ENCODE measurements at places on chromosomes 2 and 18.

GRCh38 chr2:170715932-170716777, 1.0 kb downstream of the SP5 start:
- H3K27ac ChIP-seq, result no peak overlapping the region
- peaks cover 100% of the 10 kb centered on the region for H3K27me3 ChIP-seq
- peaks cover 53% of the 10 kb centered on the region for H3K4me1 ChIP-seq
- DNase-seq, result no peak

DNA sequence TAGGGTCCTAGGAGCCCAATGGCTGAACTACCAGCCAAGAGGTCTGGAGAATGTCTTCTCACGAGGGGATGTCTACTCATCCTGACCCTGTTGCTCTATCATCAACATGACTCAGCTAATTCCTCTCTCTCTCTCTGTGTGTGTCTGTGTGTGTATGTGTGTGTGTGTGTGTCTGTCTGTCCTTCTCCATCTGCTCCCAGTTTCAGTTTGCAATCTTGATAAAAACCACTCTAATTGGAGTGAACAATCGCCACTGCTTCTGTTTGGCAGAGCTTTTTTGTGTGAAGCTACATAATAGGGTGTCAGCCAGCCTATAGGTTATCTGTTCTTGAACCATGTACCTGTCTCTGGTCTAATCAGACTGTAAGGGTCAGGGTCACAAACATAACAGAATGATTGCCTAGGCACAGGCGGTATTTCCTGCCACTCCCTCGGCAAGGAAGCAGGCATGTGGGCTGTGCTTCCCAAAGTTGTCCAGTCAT, 219.8 kb downstream of the SH3BP4 start:
- no peaks in the 10 kb centered on the region for H3K36me3 ChIP-seq
- DNase-seq, result no peak
- H3K27ac ChIP-seq, result no peak overlapping the region
- peaks cover 24% of the 10 kb centered on the region for H3K27me3 ChIP-seq
- peaks cover 19% of the 10 kb centered on the region for H3K4me1 ChIP-seq

DNA sequence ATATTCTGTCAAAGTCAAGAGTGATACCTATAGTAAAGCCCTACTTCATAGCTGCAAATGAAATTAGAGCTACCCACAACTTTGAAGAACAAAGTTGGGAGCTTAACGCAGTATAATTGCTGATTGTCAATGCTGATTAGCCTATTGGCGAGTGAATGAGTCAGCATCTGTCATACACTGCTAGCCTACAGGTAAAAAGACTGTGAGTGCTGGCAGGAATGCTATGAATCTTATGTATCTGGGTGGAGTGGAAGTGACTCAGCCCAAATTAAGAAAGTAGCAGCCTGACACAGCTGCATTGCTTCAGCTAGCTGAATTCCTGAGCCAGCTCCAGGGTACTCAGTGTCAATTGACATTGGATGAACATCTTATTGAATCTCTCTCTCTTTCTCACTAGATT, 179.4 kb upstream of the DCC start:
- no peak overlapping the region for H3K4me3 ChIP-seq
- no peaks in the 10 kb centered on the region for H3K4me1 ChIP-seq
- H3K27ac ChIP-seq, result no peak overlapping the region
- DNase-seq, result no peak

GRCh38 chr2:226600802-226601201, 198.8 kb downstream of the IRS1 start:
- H3K27me3 ChIP-seq, result no peaks in the 10 kb centered on the region
- H3K4me1 ChIP-seq, result no peaks in the 10 kb centered on the region
- H3K36me3 ChIP-seq, result no peaks in the 10 kb centered on the region
- no peak overlapping the region for H3K27ac ChIP-seq
- no peak for DNase-seq
- no peak overlapping the region for H3K4me3 ChIP-seq

- peak overlapping the region; percentile 82 for H3K27ac ChIP-seq
- no peaks in the 10 kb centered on the region for H3K27me3 ChIP-seq
- H3K4me3 ChIP-seq, result no peak overlapping the region
- H3K36me3 ChIP-seq, result no peaks in the 10 kb centered on the region
- peaks cover 55% of the 10 kb centered on the region for H3K4me1 ChIP-seq
- no peak for DNase-seq
These were observed 70.0 kb downstream of the FIGN start for GRCh38 chr2:163665817-163666216.

- no peaks in the 10 kb centered on the region for H3K36me3 ChIP-seq
- H3K4me1 ChIP-seq, result no peaks in the 10 kb centered on the region
- peak overlapping the region; percentile 8 for H3K27ac ChIP-seq
- no peak overlapping the region for H3K4me3 ChIP-seq
- no peaks in the 10 kb centered on the region for H3K27me3 ChIP-seq
- no peak for DNase-seq
These were observed 119.0 kb upstream of the ARHGAP28 start for GRCh38 chr18:6610466-6610865.

- no peak for DNase-seq
- no peaks in the 10 kb centered on the region for H3K4me1 ChIP-seq
- H3K27ac ChIP-seq, result no peak overlapping the region
- no peak overlapping the region for H3K4me3 ChIP-seq
These were observed 92.8 kb downstream of the PTGR3 start for GRCh38 chr18:75116165-75116564.

DNA sequence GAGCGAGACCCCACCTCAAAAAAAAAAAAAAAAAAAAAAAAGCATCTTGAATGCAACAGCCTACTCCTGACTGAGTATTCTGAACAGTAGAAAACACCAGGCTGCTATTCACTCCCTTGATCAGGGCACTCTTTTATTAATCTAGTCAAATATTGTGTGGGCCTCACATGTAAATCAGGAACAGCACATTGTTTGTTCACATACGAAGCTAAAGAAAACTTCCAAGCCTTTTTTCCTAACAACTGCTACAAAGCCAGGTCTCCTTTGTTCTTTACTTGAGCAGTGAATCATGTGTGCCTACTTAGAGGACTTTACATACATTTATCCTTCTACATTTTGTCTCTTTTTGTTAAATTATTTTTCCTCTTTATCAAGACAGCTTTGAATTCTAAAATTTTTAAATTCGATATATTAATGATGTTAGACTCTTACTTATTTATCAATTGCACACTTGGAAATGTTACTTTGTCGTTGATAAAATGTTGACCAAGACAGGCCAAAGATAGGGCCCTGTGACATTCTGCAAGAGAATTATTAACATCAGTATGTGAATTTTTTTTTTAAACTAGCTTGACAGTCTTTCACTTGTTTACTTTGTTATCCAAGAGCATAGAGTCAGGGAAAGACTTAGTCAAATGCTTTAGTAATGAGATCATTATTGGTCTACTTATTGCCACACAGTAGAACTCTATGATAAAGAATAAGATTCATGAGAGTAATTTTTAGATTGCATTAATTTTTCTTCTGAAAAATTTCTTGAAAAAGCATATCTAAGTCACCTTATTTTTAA, 13.2 kb downstream of the SPATS2L start:
- DNase-seq, result no peak
- peak overlapping the region; percentile 45 for H3K27ac ChIP-seq
- no peaks in the 10 kb centered on the region for H3K36me3 ChIP-seq
- no peak overlapping the region for H3K4me3 ChIP-seq
- H3K4me1 ChIP-seq, result peaks cover 98% of the 10 kb centered on the region

DNA sequence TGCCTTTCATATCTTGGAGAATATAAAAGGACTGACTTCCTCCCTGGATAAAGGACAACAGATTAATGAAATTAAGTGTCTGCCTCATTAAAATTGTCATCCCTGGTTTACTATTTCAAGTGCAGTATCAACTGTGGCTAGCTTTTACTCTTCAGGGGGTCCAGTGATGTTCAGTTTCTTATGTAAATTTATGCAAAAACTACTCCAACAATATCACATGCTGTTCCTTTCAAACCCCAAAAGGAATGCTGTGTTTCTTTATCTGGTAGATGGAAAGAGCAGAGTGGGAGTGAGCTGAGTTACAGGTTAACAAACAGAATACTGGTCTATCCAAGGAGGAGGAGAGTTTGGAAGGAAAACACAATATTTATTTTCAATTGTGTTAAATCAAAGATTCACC, 283.7 kb upstream of the VWC2L start:
- no peaks in the 10 kb centered on the region for H3K36me3 ChIP-seq
- no peaks in the 10 kb centered on the region for H3K4me1 ChIP-seq
- H3K27me3 ChIP-seq, result no peaks in the 10 kb centered on the region
- no peak for DNase-seq
- no peak overlapping the region for H3K4me3 ChIP-seq

GRCh38 chr18:79934311-79935097, 16.9 kb downstream of the SLC66A2 start:
- H3K27me3 ChIP-seq, result no peaks in the 10 kb centered on the region
- no peak overlapping the region for H3K4me3 ChIP-seq
- peak overlapping the region; percentile 83 for H3K27ac ChIP-seq
- peaks cover 67% of the 10 kb centered on the region for H3K36me3 ChIP-seq
- peaks cover 40% of the 10 kb centered on the region for H3K4me1 ChIP-seq

GRCh38 chr2:15869396-15869795, 71.0 kb upstream of the MYCN start:
- H3K4me3 ChIP-seq, result no peak overlapping the region
- no peak for DNase-seq
- no peaks in the 10 kb centered on the region for H3K27me3 ChIP-seq
- H3K4me1 ChIP-seq, result no peaks in the 10 kb centered on the region
- no peaks in the 10 kb centered on the region for H3K36me3 ChIP-seq
- H3K27ac ChIP-seq, result no peak overlapping the region

GRCh38 chr2:78839259-78839658, 186.2 kb upstream of the REG3G start:
- no peaks in the 10 kb centered on the region for H3K27me3 ChIP-seq
- no peak for DNase-seq
- no peaks in the 10 kb centered on the region for H3K4me1 ChIP-seq
- no peak overlapping the region for H3K27ac ChIP-seq
- no peaks in the 10 kb centered on the region for H3K36me3 ChIP-seq

GRCh38 chr2:122543815-122544214, 788.4 kb downstream of the TSN start:
- no peaks in the 10 kb centered on the region for H3K36me3 ChIP-seq
- no peak overlapping the region for H3K4me3 ChIP-seq
- no peak for DNase-seq
- H3K27me3 ChIP-seq, result no peaks in the 10 kb centered on the region

GRCh38 chr2:44805401-44806235, 135.9 kb upstream of the SIX3 start:
- no peaks in the 10 kb centered on the region for H3K36me3 ChIP-seq
- H3K27ac ChIP-seq, result no peak overlapping the region
- DNase-seq, result no peak
- H3K4me1 ChIP-seq, result peaks cover 23% of the 10 kb centered on the region

Measured in left ventricle myocardium inferior (tissue), 1 donor.